Stimulated activated CD8-positive, alpha-beta memory T cell treated with anti-CD3 and anti-CD28 coated beads, Interleukin-15, amount 100 ng/mL, for 48 hours (primary cell): ENCODE measurements at places on chromosomes 3 and 15.
A peak's percentile ranks its signal among the peaks of the same experiment; 100 is the strongest.

DNA sequence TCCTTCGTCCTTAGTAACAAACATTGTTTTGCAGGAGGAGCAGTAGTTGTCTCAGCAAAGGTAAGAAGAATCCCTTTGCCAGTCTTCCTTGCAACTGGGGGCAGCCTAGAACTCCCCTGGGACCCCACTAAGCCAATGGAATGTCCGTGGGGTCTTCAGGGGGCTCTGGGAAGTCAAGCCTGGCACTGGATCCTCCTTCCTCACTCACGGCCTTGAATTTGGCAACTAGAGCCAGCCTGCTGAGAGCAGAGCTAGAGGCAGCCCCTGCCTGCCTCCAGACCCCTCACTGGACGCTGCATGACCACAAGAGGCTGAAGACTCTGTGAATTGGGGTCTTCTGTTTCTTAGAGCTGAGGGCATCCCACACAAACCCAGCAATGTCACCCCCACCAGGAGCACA lies 18.6 kb upstream of the PRR23E start:
- DNase-seq = no peak

DNA sequence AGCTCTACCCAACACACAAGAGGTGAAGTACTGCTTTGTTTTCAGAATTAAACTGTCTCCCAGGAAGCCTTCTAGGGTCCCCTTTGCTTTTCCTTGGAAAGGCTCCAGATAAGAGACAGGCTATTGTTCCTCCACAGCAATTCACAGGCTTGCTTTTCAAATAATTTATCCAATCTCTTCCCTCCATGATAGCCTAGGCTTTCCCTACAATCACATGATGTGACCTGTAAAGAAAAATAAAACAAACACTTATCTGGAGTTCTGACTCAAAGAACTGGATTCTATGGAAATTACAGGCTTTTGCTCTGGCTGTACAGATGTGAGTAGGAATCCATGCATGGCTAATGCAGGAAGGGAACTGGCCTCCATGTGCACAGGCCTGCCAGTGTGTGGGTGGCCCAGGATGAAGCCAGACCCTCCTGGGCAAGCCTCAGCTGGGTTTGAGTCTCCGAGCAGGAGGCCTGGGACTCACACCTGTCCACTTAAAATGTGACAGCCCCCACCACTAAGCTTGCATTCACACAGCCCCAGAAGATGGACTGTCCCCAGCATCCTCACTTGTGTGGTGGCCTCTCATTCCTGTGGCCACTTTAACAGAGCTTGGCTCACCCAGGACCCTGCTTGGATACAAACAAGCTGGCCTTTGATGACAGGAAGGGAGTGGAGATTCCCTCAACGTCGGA lies 75.8 kb upstream of the LEKR1 start:
- DNase-seq = no peak

DNA sequence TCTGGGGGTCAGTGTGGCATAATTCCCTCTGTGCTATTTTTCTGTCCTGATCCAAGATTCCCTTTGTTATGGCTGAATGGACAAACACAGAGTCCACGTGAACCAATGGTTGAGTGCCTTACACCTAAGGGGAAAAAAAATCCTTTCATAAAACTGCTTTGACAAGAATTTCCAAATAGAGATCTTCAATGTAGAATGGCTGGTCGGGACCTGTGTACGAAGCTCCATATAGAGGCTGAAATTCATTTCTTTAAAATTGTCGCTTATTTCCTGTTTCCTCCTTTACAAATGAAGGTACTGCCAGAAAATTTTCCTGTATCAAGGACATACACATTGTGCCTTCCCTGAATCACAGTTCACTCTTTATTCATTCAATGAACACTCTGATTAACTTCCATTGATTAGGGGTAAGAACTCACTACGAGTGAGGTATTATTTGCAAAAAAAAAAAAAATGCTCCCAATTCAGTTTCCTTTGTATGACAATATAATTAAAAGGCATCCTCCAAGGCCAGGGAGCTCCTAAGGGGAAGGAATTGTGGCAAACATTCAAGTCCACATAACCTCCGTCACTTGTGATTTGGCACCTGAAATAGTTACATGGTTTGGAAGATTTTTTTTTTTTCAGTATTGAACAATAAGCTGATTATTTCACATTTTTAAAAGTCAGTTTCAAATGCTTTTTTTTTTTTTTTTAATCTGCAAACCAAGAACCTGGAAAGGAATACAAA lies 293.8 kb downstream of the MEX3B start:
- DNase-seq = no peak

GRCh38 chr3:12615266-12615665 lies 48.7 kb downstream of the RAF1 start:
- no peak for DNase-seq

- no peak for DNase-seq
These were observed 55.0 kb upstream of the CHD2 start for GRCh38 chr15:92845126-92845508.

GRCh38 chr3:177345049-177345972 lies 148.0 kb upstream of the TBL1XR1 start:
- peak; percentile 62 for DNase-seq

- DNase-seq = no peak
These were observed 665.2 kb downstream of the DIPK2A start for GRCh38 chr3:144636833-144637232.

- no peak for DNase-seq
These were observed 20.1 kb downstream of the FBXO22 start for GRCh38 chr15:75923756-75924155.

- no peak for DNase-seq
These were observed 10.8 kb downstream of the PDHB start for GRCh38 chr3:58422756-58423325.

DNA sequence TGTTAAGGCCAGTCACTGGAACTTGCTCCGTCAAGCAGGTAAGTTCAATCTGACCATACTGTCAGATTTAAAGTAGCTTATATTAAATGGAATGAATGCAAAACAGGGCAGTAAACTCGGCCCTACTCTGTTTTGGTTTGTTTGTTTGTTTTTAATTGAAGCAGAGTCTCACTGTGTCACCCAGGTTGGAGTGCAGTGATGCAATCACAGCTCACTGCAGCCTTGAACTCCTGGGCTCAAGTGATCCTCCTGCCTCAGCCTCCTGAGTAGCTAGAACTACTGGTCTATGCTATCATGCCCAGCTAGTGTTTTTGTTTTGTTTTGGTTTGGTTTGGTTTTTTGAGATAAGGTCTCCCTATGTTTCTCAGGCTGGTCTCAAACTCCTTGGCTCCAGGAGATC lies 305.0 kb downstream of the FEZF2 start:
- DNase-seq = no peak

DNA sequence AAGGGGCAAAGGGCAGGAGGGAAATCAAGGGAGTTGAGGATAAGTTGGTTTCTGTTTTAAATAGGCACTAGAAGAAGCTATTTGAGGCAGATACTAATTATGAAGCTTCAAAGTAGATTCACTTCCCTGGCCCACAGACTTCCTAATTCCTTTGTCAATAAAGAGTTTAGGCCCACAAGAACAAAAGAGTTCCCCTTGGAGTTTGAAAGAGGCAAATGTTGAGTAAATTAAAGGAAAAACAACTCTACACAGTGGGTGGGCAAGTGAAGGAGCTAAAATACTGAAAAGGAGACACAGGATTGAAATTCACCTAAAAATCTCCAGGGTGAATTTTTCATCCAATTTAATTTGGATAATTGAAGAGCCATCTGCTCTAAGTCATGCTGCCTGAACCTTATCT lies 411.7 kb upstream of the RORA start:
- DNase-seq = no peak

GRCh38 chr3:75692061-75692460 lies 27.9 kb downstream of the FRG2C start:
- no peak for DNase-seq

DNA sequence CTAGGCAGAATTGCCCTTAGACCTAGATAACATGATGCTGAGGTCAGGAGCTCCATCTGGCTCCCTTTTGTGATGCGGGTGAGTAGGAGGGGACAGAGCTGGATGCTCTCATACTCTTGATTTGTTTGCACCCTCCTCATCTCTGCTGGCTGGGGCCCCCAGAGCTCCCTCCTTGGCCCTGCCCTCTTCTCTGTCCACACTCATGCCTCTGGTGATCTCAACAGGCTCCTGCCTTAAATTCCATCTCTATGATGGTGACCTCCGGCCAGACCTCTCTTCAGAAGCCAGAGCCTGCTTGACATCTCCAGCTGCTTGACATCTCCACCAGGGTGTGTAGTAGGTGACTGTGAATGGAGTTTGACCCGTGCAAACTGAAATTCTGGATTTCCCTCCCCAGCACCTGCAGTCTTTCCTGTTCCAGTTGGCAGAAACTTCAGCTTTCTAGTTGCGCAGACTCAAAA lies 4.3 kb upstream of the FGD5 start:
- DNase-seq = no peak

- DNase-seq = no peak
These were observed 10.0 kb downstream of the ARIH2 start for GRCh38 chr3:48928679-48929078.

DNA sequence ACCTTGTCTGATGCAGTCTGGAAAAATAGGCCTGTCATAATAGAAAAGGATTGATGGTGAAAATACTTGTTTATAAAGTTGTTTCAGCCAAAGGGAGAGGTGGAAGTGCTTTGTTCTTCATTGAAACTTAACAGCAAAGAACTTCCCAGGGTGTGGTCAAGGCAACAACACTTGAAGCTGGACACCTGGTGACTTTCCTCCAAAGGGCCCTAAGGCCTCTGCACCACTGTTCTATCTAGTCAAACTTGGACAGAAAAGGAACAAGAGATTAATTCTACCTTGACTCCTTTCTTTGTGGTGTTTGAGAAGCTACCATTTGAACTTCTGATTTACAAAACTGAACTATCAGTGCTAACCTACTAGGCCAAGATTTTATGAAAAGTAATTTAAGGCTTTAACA lies 102.0 kb downstream of the CMSS1 start:
- DNase-seq = no peak

DNA sequence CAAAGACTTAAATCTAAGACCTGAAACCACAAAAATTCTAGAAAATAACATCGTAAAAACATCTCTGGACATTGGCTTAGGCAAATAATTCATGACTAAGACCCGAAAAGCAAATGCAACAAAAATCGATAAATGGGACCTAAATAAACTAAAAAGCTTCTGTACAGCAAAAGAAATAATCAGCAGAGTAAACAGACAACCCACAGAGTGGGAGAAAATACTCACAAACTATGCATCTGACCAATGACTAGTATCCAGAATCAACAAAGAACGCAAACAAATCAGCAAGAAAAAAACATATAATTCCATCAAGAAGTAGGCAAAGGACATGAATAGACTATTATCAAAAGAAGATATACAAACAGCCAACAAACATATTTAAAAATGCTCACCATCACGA lies 749.4 kb downstream of the PLOD2 start:
- DNase-seq = no peak

DNA sequence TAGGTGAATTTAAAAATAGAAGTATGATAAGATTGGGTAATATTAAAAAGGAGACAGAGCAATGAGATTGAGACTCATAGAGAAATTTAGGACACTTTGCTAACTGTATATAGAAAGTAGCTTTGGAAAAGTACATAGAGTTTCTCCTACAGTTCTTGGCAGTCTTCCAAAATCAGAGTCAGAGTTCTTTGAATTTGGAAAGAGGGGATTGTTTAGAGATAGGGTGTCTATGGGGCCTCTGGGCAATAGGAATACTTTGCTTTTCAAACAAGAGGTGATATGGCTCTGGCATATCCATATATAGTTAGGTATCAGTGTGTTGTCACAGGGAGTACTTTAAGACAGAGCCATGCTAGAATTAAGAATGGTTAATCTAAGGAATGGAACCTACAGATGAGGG lies 477.1 kb upstream of the KCNMB2 start:
- DNase-seq = no peak

DNA sequence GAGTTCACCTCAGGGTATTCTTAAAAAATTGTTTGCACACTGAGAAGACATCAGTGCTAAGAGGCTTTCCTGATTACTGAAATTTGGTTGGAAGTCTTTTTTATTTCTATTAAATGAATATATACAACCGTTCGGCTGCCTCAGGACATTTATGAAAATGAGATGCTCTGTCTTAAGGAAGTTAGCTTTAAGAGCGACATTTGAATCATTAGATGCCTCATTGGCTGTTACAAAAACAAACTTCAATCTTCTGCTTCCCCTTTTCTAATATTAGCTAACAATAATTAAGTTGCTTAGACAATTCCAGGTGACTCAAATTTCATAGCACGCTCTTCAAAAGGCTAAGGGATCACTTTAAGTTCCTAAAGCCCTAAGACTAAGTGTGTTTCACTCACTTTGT lies 673.7 kb downstream of the FHIT start:
- DNase-seq = no peak

- DNase-seq = no peak
These were observed 279.1 kb downstream of the FAM43A start for GRCh38 chr3:194964809-194965208.

- no peak for DNase-seq
These were observed 35.6 kb upstream of the KCNMB2 start for GRCh38 chr3:178500631-178501030.

GRCh38 chr3:25021816-25022215 lies 406.2 kb upstream of the RARB start:
- DNase-seq = no peak

GRCh38 chr3:189455641-189456417 lies 175.4 kb upstream of the TP63 start:
- no peak for DNase-seq

- no peak for DNase-seq
These were observed 63.3 kb downstream of the LRRN1 start for GRCh38 chr3:3862534-3862933.

- no peak for DNase-seq
These were observed 39.7 kb downstream of the MNS1 start for GRCh38 chr15:56425276-56425675.

DNA sequence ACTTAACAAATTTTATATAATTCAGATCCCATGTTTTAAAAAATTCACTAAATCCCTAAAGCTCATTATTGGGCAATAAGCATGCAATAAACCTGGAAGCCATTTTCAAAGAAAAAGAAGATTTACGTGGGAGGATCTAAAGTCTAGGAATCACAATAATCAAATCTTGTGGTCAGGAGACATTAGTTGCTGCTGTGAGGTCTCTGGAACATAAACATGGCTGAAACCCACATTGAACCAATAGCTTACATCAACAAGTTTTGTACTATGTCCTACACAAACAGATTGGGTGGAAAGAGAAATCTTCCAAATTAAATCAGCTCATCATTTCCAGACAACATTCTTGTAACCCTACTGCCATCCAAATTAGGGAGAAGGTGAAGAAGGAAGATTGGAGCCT lies 121.9 kb upstream of the EPHA3 start:
- no peak for DNase-seq
